Suppressor macrophage (primary cell): ENCODE measurements at places on chromosomes 5 and 9.

DNA sequence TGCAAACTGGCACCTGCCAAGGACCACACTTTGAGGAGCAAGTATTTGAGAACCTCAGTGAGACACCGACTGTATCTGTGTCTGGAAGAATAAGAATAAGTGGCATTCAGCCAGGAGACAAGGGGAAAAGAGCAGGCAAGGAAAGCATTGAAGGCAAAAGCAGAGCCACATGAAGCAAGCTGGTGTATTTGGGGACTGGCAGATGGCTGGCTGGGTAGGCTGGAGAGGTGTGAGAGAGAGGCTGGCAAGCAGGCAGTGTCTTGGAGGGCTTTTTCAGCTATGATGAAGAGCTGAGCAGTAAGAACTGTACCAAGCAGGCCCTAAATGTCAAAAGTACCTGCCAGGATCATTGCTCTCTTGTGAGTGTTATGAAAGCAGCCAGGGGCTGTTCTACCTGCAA lies 14.1 kb upstream of the C5orf58 start:
- no peak for DNase-seq

- DNase-seq: peak; percentile 80
These were observed 4.3 kb downstream of the LCP2 start for GRCh38 chr5:170293273-170293672.

GRCh38 chr9:107336718-107337360 lies 53.8 kb downstream of the RAD23B start:
- DNase-seq: no peak

DNA sequence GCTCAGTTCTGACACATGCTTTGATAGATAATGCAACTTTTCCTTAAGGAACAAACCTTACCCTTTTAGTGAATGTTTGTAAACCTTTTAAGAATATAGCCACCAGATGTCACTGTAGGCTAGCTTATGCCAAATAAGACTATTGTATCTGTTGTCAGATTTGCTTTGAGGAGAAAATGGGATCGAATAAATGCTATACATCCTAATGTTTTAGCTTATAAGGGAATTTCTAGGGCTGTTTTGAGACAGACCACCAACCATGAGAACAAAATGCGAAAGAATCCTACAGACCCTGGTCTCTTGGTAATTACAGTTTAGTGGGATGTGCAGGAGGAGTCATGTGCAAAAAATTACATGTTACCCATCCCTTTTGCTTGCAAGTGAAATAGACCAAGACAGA lies 127.6 kb upstream of the NMUR2 start:
- DNase-seq: peak; percentile 69

DNA sequence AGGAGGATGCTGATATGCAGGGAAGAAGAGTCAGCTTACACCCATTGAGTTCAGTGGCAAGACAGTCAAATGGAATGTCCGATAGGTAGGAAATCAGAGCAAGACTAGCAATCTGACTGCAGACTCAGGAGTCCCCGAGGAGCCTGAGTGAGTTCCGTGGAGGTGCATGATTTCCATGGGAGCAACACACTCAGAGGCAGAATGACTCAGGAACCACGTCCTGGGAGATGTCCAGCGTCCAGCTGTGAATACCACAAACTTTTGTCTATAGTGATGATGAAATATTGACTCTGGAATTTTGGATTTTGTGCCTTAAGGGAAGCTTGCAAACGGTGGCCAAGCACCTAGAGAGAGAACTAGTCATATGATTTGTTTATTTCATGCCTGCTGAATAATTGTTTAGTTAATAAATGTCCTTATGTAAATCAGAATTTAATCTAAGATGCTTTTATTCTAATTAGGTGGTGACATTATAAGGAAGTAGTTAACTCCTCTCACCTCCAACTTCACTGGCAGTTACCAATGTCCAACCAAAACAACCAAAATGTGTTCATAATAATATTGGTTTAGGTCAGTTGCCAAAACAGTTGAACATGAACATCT lies 100.4 kb downstream of the PDE4D start:
- DNase-seq: no peak

- DNase-seq: no peak
These were observed 194.7 kb downstream of the MED10 start for GRCh38 chr5:6183391-6184390.
